ENCODE measurements at places on chromosomes 5 and 9.

- no peaks in the 10 kb centered on the region for H3K27me3 ChIP-seq
- DNase-seq: no peak
- no peaks in the 10 kb centered on the region for H3K36me3 ChIP-seq
- no peaks in the 10 kb centered on the region for H3K4me1 ChIP-seq
- no peak overlapping the region for H3K27ac ChIP-seq
Observed at GRCh38 chr5:39587675-39588074, 162.9 kb upstream of the DAB2 start.

DNA sequence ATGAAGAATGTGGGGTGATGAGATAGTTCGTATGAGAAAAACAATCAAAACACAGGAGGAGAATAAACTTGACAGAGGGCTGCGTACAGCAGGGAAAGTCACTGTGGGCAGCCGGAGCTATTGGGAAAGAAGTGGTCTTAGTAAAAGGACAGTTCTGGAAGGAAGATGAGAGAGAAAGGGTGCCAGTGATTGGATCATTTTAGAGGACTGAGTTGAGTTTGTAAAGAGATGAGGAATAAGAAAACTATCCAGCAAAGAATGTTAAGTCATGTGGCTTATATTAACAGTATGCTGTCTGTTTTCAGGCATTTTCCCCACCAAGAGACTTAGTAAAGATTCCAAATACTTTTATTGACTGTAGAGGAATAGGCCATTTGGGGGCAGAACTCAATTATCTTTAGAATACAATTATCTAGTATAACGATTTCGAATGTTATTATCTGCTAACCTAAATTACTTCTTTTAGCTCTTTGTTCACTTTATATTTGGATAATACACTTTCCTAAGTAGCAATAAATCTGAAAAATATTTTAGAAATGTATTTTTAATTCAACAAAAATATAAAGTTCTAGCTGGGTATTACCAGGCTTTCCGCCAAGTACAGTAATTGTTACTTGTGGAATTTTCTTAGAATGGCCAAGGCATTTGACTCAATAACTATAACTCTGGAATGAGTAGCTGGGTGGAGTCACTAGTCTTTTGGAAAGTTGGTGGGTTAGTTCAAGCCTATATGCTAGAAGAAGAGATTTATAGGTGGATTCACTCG, 15.5 kb upstream of the LOX start:
- H3K27me3 ChIP-seq: no peaks in the 10 kb centered on the region
- H3K36me3 ChIP-seq: no peaks in the 10 kb centered on the region
- H3K27ac ChIP-seq: no peak overlapping the region
- no peak overlapping the region for H3K4me3 ChIP-seq

GRCh38 chr9:94931740-94932139, 205.2 kb downstream of the AOPEP start:
- no peak overlapping the region for H3K4me3 ChIP-seq
- H3K27ac ChIP-seq: no peak overlapping the region
- no peaks in the 10 kb centered on the region for H3K36me3 ChIP-seq

DNA sequence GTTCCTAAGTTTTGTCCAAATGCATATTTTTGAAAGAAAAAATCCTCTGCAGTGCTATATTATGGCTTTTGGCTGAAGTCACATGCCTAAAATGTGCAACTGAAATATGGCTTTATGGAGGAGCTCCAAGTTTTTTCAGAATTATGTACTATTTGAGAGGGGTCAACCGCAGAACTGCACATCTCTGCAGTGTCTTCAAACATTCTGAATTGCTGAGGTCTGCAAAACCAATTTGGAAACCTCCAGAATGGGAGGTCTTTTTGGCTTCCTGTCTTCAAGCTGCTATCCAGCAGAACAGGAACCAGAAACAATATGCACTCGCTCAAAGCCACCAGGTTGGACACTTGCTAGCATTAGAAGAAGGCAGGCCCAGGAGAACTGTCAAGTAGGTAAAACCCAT, 376.0 kb upstream of the PAPPA start:
- H3K27me3 ChIP-seq: no peaks in the 10 kb centered on the region
- no peak overlapping the region for H3K27ac ChIP-seq
- no peaks in the 10 kb centered on the region for H3K36me3 ChIP-seq
- no peak for DNase-seq
- H3K4me3 ChIP-seq: no peak overlapping the region
- no peaks in the 10 kb centered on the region for H3K4me1 ChIP-seq

DNA sequence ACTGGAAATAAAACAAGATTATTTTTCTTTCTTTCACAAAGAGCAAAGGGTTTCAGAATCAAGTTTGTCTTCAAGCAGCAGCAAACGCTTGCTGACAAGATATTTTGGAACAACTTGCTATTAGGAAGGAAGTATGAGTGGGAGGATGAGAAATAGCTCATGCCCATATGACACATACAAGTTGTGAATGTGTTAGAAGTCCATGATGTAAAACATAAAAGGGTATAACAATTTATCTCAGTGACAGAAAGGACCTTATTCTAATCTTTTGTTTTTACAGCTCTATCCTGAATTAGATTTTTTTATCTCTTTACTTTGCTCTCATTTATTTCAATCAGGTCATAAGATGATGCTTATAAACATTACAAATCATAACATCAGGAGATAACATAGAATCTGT, 516.6 kb upstream of the MEF2C start:
- H3K27ac ChIP-seq: no peak overlapping the region
- H3K27me3 ChIP-seq: no peaks in the 10 kb centered on the region
- H3K4me3 ChIP-seq: no peak overlapping the region

GRCh38 chr9:71001780-71002386, 119.5 kb downstream of the TRPM3 start:
- no peaks in the 10 kb centered on the region for H3K4me1 ChIP-seq
- DNase-seq: peak; percentile 69
- no peaks in the 10 kb centered on the region for H3K36me3 ChIP-seq
- H3K27ac ChIP-seq: no peak overlapping the region
- no peaks in the 10 kb centered on the region for H3K27me3 ChIP-seq

DNA sequence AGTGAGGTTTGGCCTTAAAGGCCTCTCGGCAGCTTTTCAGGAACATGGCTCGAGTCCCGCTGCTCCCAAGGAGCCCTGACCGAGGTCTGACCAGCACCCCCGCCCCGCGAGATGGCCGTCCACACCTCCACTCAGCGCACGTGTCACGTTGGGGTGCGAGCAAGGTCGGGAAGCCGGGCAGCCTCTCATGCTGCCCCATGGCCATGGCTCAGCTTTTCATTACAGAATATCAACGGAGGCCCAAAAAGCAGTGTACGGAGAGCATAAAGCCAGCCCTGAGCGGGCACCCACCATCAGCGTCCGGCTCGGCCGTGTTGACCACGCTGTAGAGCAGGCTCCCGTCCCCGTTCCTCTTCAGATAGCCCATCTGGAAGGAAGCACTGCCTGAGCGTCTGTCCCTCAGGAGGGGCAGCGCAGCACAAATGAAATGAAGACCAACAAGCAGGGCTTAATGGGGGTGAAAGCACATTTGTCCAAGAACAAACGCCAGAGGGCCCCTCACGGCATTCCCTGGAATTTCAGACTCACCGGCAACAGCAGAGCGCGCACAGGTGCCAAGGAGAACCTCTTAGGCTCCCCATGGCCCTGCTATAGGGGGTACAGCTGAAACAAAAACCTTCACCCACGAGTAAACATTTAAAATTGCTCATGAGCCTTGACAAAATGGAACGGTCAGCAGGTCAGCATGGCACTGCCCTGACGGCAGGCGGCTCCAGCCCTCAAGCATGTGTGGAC, 11.6 kb downstream of the BRD9 start:
- H3K36me3 ChIP-seq: peaks cover 39% of the 10 kb centered on the region
- H3K4me1 ChIP-seq: no peaks in the 10 kb centered on the region
- no peak for DNase-seq
- no peak overlapping the region for H3K27ac ChIP-seq

DNA sequence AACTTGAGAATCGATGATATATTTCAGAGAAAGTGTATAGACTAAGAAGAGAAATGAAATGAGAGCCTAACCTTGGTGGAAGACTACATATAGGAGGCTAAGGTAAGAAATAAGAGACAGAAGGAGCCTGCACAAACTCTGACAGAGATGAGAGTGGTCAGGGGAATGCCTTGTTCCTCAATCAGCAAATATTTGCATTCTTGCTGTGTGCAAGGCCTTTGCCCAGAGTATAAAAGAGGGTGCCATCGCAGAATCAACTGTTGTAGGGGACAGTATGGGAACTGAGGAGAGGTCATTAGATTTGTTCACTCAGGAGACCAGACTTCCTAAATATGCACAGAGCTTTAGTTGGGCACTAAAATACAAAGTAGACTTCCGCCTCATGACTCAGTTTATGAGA, 137.2 kb downstream of the ATG10 start:
- no peak overlapping the region for H3K27ac ChIP-seq
- DNase-seq: no peak

DNA sequence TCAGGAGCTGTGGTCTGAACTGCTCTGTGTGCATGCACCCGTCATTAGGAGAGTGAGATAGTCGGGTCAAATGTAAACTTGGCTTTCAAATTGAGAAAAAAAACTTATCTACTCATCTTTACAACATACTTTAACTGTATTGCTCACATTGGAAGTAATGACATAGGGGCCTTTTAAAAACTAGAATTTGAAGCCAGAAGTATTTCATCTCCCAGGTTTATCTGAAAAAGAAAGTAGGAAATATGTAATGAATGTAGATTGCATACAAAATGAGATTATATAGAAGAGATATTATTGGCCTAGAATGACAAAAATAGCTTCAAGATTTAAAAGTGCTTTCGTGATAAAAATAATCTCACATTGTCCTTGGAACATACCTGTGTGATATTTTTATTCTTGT, 24.3 kb downstream of the RGS7BP start:
- H3K27ac ChIP-seq: no peak overlapping the region
- H3K4me3 ChIP-seq: no peak overlapping the region
- no peaks in the 10 kb centered on the region for H3K36me3 ChIP-seq
- no peaks in the 10 kb centered on the region for H3K27me3 ChIP-seq
- DNase-seq: no peak

- no peak overlapping the region for H3K4me3 ChIP-seq
- no peaks in the 10 kb centered on the region for H3K4me1 ChIP-seq
- no peak overlapping the region for H3K27ac ChIP-seq
- DNase-seq: no peak
- no peaks in the 10 kb centered on the region for H3K27me3 ChIP-seq
- H3K36me3 ChIP-seq: no peaks in the 10 kb centered on the region
Observed at GRCh38 chr5:95843733-95844223, 21.3 kb upstream of the GLRX start.

- no peak overlapping the region for H3K27ac ChIP-seq
- no peak for DNase-seq
- no peak overlapping the region for H3K4me3 ChIP-seq
- H3K4me1 ChIP-seq: no peaks in the 10 kb centered on the region
Observed at GRCh38 chr5:172496671-172497371, 42.5 kb upstream of the SH3PXD2B start.

DNA sequence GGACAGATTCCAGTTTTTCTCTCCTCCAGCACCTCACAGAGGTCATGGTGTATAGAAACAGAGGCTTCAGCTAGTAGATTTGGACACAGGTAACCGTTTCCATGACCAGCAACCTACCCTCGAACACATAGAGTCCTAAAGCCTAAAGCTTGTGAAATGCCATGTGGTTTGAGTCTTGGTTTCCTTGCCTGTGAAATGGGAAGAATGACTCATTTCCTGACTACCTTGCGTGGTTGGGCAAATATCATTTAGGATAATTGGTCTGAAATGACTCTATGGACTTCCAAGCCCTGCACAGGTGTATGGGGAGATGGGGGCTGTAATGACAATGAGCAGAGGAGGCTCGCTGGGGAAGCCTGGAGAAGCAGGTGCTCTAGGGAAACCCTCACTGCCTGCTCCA, 134.6 kb downstream of the TTLL11 start:
- DNase-seq: no peak
- no peak overlapping the region for H3K27ac ChIP-seq
- no peaks in the 10 kb centered on the region for H3K27me3 ChIP-seq
- no peaks in the 10 kb centered on the region for H3K4me1 ChIP-seq
- no peak overlapping the region for H3K4me3 ChIP-seq

- no peak for DNase-seq
Observed at GRCh38 chr9:129629251-129629820, 3.4 kb downstream of the NTMT1 start.

GRCh38 chr5:132224716-132225115, 2.9 kb downstream of the P4HA2 start:
- peaks cover 2% of the 10 kb centered on the region for H3K4me1 ChIP-seq
- no peak overlapping the region for H3K27ac ChIP-seq
- no peaks in the 10 kb centered on the region for H3K27me3 ChIP-seq
- DNase-seq: no peak
- H3K36me3 ChIP-seq: no peaks in the 10 kb centered on the region

DNA sequence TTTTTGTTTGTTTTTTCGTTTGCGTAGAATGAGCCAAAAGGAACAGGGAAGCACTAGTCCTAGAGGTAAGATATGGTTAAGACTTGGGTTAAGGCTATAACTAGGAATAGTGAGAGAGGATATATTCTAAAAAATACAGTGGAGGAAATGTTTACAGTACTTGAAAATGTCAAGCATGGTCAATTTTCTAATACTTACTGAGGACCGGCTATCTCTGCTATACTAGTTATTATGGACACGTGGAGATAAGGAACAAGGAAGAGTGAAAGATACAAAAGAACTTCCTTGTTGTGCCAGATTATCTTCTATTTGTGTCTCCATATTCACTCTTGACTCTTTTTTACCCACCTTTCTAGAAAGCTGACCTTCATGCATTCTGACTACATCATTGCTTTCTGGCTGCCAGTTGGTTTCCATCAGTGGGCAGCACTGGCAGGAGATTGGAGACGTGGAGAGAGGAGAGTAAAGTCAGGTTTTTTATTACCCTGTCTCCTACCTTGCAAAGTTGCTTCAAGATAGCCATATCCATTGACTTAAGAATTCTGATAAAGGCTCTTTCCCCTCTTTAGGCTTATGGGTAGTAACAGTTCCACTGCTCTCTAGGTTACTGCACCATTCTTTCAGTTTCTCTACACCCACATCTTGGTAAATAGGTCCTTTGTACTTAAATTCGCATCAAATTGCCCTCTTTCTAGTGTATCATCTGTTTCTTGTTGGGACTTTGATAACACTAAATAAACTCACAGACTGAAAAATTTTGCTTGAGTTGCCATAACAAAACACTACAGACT, 9.0 kb upstream of the RFX3 start:
- no peak overlapping the region for H3K4me3 ChIP-seq
- no peaks in the 10 kb centered on the region for H3K27me3 ChIP-seq
- no peaks in the 10 kb centered on the region for H3K36me3 ChIP-seq
- H3K27ac ChIP-seq: no peak overlapping the region

DNA sequence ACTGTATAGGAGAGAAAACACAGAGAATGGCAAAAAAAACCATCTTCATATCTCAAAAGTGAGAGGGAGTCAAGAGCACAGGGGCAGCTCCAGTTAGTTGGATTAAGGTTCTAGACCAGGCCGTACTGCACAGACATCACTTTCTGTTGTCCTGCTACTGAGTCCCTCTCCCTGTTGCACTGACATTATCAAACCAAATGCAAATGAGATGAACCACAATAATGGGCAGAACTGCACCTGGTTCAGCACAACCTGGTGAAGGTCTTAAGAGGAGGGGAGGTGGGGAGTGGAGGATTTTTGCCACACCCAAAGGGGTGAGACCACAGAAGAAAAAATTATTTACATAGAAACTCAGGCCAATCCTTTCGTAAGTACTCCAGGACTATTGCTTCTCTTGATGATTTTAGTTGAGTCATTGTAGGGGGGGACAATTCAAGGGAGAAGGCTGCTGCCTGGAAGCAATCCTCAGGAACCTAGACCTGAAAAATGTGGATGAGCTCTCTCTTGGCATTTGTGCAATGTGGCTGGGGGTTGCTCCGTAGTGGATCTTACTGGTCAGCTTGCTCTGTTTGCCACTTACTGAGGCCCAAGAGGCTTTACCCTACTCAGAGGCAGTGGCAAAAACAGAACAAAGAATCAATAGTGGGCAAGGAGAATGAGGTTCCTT, 94.5 kb upstream of the PPP1R2B start:
- H3K27me3 ChIP-seq: no peaks in the 10 kb centered on the region
- no peak overlapping the region for H3K27ac ChIP-seq
- H3K4me3 ChIP-seq: no peak overlapping the region
- no peaks in the 10 kb centered on the region for H3K4me1 ChIP-seq
- H3K36me3 ChIP-seq: no peaks in the 10 kb centered on the region
- peak; percentile 46 for DNase-seq

Data from mesendoderm (in vitro differentiated cells).